ELR (cell line): ENCODE measurements at places on chromosomes 13 and 19.
A peak's percentile ranks its signal among the peaks of the same experiment; 100 is the strongest.

- DNase-seq = no peak
These were observed 93.8 kb downstream of the CRYL1 start for GRCh38 chr13:20431687-20432384.

DNA sequence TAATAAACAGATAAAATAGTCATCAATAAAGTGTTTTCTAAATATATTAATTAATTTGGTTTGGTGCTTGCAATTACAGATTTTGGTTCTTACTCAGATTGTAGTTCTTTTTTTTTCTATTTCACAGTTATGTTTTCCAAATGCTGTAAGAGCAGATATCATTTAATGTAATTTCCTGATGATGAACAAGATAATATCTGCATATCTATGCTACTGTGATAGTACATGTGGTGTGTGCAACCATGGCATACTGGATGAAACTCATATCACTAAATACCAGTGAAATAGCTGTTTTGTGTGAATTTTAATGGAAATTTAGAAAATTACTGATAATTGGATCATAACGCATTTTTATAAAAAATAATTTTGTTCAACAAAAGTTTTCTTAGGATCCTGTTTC, 88.8 kb upstream of the MAB21L1 start:
- no peak for DNase-seq

DNA sequence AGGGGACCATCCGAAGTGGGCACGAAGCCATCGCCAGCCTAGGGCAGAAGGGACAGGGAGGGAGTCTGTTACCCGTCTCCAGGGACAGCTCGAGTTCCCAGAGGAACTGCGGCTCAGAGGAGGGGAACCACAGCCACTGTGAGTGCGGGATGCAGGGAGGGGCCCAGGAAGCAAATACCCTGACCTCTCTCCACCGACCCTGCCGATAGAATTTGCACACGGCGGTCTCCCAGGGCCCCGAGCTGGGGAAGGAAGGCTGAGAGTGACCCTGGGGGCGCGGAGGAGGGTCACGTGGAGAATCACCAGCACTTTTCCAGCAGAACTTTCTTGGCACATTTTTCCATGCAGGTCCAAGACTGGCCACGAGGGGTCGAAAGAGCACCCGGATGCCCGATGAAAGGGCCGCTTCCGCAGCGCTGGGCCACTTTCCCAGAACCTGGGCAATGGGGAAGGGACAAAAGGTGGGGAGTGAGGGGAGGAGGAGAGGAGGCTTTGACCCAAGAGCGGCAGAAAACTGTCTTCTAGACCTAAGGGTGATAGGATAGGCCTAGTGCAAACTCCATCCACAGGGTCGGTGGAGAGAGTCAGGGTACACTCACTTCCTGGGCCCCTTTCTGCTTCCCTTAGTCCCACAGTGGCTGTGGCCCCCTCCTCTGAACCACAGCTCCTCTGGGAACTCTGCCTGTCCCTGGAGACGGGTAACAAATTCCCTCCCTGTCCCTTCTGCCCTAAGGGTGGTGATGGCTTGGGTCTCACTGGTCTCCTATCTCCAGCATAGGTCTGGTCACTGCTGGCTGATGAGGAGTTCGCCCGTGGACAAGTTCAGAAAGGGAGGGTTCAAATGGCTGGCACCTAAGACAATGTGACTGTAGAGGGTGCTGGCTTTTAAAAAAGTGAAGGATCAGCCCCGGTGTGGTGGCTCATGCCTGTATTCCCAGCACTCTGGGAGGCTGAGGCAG, 5.3 kb upstream of the GPR4 start:
- DNase-seq = peak; percentile 80

DNA sequence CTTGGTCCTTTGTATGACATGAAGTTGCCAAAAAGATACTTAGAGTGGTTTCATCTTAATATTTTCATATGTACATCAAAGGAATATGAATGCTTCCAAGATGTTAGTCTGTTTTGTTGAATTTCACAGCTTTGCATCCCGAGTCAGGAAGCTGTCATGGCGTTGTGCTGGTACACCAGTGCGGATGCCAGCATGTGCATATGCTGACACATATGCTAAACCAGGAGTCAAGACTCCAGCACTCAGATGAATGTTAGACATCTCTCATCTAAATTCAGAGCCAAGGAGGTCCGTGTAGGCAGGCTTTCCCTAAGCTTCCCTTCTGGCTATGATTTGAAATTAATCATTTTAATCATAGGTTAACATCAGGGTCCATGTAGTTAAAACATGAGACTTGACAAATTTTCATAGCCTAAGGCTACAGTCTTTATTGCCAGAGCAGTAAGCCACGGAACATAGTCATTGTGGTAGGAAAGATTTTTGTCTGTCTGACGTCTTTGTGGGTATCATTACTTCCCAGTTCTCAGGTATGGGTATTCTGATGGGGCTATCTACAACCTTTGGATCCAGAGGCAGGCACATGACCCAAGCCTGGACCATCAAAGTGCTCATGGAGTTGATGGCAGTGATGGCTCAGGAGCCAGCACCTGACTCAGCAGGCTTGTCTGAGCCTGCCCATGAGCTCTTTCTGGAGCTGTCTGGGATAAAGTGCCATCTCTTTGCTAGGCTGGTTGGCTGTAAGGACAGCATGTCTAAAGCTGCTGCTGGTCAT, 246.1 kb downstream of the KCNRG start:
- DNase-seq = no peak

- DNase-seq = no peak
These were observed 69.3 kb downstream of the ANKRD10 start for GRCh38 chr13:110845520-110845919.

DNA sequence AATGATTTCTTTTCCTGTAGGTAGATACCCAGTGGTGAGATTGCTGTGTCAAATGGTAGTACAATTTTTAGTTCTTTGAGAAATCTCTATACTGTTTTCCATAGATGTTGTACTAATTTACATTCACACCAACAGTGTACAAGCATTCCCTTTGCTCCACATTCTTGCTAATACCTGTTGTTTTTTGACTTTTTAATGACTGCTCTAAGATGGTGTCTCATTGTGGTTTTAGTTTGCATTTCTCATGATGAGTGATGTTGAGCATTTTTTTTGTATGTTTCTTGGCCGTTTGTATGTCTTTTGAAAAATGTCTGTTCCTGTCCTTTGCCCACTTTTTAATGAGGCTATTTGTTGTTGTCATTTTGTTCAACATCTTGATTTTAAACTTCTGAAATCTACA, 103.3 kb downstream of the DGKH start:
- no peak for DNase-seq

DNA sequence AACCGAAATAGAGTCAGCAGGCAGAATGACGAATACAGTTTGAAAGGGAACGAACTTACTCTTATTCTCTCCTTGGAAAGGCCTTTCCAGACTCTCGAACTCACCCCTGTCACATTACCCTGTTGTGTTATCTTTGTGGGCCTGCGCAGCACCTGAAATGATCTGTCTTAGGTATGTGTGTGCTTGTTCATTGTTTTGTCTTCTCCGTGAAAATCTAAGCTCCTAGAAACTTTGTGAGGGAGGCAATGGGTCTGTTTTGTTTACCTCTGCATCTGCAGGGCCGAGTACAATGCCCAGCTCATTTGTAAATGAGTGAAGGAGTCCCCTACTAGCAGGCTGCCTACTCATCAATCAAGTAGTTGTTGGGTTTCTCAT, 19.6 kb downstream of the HMGB1 start:
- no peak for DNase-seq

DNA sequence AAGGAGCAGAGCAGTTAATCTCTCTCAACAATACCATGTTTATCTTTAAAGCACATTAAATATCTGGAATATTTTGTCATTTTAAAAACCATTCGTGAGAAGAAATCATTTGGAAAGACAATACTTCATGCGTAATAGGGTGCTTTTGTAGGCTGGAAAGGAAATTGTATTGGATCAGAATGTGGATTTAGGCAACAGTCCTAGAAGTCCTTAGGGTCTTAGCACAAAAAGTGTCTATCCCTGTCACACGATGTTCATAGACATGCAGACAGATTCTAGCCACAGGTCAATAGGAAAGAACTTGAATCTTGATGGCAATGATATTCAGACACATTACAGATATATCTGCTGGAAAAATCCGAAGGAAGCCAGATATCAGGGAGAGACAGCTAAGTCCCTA, 156.0 kb downstream of the KCTD12 start:
- no peak for DNase-seq

DNA sequence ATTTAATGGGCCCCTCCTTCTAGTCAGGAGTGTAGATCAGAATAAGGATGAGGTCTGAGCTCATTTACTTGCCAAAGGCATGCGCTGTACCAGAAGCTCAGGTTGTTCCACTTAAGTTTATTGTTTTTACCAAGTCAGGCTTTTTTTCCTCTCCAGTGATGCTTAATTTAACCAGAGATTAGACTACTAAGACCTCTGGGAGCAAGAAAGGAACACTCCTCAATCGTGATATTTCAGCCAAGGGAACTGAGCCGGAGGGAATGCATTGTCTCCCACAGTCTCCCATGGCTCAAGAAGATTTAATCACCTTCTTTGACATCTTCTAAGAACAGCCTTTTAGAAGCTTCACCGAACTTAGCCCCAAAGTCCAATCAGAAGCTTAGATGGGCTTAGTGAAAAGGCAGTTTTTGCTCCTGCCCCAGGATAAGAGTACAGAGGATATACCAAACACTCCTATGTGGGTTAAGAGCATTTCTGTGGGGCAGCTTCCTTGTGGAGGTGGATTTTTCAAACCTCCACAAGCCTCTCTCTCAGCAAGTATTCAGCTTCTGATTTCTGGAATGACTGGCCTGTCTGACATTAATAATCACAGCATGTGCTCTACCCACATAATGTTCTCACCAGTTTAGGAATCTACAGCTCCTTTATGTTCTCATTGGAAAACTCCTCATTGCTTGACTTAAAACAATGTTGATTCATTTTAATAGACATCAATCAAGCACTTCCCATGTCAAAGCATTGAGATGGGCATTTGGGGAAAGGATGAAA, 322.7 kb downstream of the SUCLA2 start:
- no peak for DNase-seq

DNA sequence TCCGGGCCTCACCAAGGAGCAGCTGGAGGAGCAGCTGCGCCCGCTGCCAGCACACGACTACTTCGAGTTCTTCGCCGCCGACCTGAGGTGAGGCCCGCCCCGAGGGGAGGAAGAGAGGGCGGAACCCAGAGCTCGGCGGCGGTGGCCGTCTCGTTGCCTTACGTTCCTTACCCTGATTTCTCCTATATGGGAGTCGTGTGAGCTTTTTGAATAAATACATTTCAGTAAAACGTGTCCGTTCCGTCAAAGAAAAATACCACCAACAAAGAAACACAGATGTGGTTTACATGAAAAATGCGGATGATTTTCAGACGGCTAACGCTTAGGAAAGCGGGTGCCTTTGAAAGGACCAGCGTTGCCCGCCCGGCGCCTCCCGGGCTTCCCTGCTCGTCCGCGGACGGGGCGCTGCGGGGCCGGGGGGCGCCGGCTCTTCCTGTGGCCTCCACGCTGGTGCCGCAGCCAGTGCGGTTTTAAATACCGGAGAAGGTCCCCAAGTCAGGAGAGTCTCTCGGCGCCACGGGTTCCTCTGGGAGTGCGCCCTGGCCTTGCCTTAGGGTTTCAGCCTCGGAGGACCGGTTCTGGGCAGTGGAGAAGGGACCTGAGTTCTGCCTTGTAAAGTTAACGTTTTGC, 755 bp downstream of the UPF3A start:
- peak; percentile 80 for DNase-seq

GRCh38 chr19:1250437-1251260, 2.3 kb downstream of the MIDN start:
- DNase-seq = peak; percentile 56
